ENCODE measurements at places on chromosomes 3 and 15.
A peak's percentile ranks its signal among the peaks of the same experiment; 100 is the strongest.

GRCh38 chr3:136836511-136837156 lies 17.7 kb downstream of the SLC35G2 start:
- H3K4me1 ChIP-seq: peaks cover 10% of the 10 kb centered on the region
- no peak for DNase-seq
- H3K27me3 ChIP-seq: no peaks in the 10 kb centered on the region
- no peak overlapping the region for H3K27ac ChIP-seq
- no peak overlapping the region for H3K4me3 ChIP-seq

GRCh38 chr15:56244038-56244810 lies 545 bp upstream of the RFX7 start:
- peak; percentile 77 for DNase-seq
- no peaks in the 10 kb centered on the region for H3K27me3 ChIP-seq
- H3K4me3 ChIP-seq: peak overlapping the region; percentile 88
- no peaks in the 10 kb centered on the region for H3K36me3 ChIP-seq
- H3K27ac ChIP-seq: peak overlapping the region; percentile 49

DNA sequence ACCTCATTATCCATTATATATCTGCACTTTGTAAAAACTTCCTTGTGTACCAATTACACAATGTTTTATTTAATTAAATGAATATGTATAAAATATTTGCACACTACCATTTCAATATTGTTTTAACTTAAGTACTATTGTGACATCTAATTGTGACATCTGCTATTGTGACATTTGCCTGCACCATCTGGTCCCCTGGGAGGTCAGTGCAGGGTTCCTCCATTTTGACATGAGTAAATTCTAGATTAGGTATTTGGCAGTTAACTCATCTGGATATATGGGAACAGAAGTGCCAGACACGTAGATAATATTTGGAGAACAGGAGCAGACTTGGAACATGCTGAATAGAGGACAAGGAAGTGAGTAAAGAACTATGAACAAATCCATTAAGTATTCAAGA lies 332.1 kb downstream of the VGLL3 start:
- H3K36me3 ChIP-seq: no peaks in the 10 kb centered on the region
- no peak for DNase-seq
- no peak overlapping the region for H3K27ac ChIP-seq
- H3K4me3 ChIP-seq: no peak overlapping the region
- no peaks in the 10 kb centered on the region for H3K27me3 ChIP-seq
- H3K4me1 ChIP-seq: no peaks in the 10 kb centered on the region

DNA sequence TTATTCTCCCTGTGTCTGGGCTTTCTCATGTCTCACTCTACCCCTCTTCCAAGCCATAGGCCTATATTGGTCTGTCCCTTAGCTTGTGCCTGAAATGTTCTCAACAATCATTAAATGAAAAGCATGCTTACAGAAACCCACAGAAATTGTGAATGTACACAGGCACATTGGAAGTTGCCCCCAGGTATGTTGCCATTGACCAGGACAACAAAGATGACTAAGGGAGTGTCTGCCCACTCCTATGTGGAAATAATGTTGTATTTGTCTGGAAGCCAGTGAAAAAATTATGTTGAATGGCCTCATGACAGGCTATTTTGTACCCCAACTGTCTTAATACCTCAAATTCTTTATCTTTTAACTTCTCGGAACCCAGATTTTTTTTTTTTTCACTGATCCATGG lies 102.0 kb downstream of the TPRG1 start:
- H3K4me1 ChIP-seq: no peaks in the 10 kb centered on the region
- no peak for DNase-seq
- H3K36me3 ChIP-seq: no peaks in the 10 kb centered on the region
- H3K27me3 ChIP-seq: no peaks in the 10 kb centered on the region

DNA sequence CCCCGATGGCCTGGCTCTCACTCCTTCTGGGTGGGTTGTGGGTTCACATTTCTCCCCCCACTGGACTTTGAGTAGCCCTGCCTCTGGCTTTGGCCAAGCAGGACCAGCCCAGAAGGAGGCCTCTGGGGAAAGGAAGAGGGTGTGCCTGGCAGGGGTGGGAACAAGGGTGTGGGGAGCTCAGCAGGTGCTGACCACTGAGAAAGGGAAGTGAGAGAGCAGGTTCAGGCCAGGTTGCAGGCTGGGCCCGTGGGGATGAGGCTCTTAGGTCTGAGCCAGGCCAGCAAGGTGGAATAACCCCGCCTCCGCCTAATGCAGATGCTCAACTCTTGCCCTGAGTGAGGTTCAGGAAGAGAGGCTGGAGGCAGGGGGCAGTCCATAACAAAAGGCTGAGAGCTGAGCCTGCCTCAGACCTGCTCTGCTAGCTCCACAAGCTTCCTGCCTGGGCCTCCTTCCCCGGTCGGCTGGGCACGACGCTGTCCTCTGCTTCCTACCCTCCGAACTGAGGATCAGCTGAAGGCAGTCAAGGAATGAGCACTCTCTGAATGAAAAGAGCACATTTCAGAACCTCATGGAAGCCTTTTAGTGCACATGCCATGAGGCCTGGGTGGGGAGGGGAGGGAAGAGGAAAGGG lies 82.7 kb downstream of the TLE3 start:
- H3K4me3 ChIP-seq: no peak overlapping the region
- H3K27ac ChIP-seq: no peak overlapping the region
- no peaks in the 10 kb centered on the region for H3K36me3 ChIP-seq
- DNase-seq: no peak
- H3K4me1 ChIP-seq: no peaks in the 10 kb centered on the region

DNA sequence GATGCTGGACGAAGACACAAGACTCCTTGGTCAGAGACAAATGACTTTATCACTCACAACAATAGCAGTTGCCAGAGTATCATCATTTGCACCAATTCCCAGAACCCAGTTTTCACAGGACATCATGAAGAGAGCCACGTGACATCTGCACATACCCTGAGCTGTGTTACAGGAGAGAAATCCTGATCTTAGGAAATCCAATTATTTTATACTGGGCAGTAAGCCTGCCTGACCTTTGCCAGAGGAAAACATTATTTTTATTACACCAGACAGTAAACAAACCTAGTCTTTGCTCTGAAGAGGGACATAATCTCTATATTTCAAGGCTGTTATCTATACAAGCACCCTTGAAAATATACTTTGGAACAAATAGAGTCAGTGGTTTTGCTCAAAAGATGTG lies 77.4 kb downstream of the ZBBX start:
- no peak overlapping the region for H3K4me3 ChIP-seq
- no peaks in the 10 kb centered on the region for H3K36me3 ChIP-seq
- H3K27ac ChIP-seq: no peak overlapping the region
- no peaks in the 10 kb centered on the region for H3K27me3 ChIP-seq
- no peaks in the 10 kb centered on the region for H3K4me1 ChIP-seq
- DNase-seq: no peak

DNA sequence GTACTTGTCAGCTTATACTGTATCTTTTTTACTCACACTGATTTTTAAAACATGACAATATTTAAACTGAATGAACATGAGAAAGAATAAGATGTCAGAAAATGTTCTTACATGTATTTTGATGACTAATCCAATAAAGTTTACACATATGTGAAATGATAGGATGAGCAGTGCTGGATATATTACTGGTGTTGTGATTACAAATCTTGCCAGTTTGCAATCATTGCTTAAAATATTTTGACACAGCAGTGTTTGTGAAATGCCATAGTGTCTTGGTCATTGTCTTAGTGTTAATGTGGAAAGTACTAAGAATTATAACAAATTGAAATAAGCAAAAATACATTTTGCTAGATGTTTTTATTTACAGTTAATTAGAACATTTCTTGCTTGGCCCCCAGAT lies 118.7 kb upstream of the MLF1 start:
- H3K27ac ChIP-seq: no peak overlapping the region
- no peaks in the 10 kb centered on the region for H3K36me3 ChIP-seq
- no peaks in the 10 kb centered on the region for H3K4me1 ChIP-seq
- no peaks in the 10 kb centered on the region for H3K27me3 ChIP-seq

DNA sequence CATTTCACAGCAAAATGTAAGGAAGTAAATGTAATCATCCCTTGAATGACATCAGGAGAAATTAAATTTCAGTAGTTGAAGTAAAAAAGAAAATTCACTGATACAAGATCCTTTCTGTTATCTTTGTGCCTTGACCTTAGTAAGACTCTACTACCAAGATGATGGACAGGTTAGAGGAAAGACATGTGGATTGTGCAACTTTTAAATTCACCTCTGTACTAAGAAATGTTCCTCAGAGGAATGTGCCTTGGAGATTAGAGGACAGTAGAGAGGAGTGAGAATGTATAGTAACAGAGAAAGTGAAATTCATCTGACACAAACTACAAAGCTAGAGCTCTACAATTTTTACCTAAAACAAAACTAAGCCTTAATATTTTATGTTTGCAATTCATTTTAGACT lies 375.3 kb downstream of the PLOD2 start:
- no peaks in the 10 kb centered on the region for H3K4me1 ChIP-seq
- no peak overlapping the region for H3K4me3 ChIP-seq
- H3K36me3 ChIP-seq: no peaks in the 10 kb centered on the region
- no peak for DNase-seq

- H3K27me3 ChIP-seq: no peaks in the 10 kb centered on the region
- no peak for DNase-seq
- H3K4me3 ChIP-seq: no peak overlapping the region
- no peaks in the 10 kb centered on the region for H3K36me3 ChIP-seq
- no peak overlapping the region for H3K27ac ChIP-seq
- H3K4me1 ChIP-seq: no peaks in the 10 kb centered on the region
These were observed 114.8 kb downstream of the WDR72 start for GRCh38 chr15:53644660-53645059.

DNA sequence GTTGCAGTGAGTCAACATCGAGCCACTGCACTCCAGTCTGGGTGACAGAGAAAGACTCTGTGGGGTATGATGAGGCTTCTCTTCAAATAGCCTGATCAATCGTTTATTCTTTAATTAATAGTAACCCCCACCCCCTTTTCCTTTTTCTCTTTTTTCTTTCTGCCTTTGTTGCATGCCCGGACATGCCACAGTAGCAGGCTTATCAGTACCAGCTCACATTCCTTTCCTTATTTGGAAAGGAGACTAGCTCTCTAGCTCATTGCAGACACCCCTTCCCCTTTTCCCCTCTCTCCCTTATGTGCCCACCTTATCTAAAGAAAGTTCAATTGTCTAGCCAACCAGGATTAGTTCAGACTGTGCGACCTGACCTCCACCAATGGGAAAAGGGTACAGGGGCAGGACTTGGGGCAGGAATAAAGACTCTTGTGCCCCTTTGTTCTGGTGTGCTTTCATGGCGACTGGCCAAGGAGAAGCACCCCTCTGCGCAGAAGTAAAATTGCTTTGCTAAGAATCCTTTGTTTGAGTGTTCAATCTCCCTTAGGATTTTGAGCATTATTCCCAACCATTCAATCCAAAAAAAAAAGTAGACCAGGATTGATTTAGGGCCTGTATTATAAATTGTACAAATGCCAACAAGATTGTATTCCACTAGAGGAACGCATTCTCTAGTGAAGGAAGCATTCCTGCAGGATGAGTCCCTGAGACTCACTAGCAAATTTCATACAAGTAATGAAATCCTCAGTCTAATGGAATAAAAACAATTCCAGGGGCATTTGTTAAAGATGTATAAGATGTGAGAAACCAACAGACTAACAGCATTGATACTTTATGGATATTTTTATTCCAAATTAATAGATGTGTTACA lies 95.8 kb upstream of the SNRPN start:
- H3K27me3 ChIP-seq: no peaks in the 10 kb centered on the region
- H3K27ac ChIP-seq: no peak overlapping the region
- H3K4me1 ChIP-seq: no peaks in the 10 kb centered on the region
- no peaks in the 10 kb centered on the region for H3K36me3 ChIP-seq

DNA sequence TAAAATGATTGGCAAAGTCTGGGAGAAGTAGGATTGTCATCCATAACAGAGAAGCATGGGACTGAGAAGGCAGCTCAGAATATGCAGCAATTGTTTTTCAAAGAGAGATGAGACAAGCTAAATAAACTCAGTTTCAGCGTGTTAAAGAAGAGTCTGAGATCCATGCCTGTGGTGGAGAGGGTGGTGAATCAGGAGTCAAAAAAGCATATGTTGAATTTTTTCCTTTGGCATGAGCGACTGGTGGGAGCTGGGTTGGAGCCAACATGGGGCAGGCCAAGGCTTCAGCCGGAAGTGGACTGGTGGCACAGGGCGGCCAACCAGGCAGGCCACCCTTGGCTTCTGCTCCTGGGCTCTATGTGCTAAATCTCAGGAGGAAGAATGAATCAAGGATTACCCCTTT lies 102.0 kb downstream of the SST start:
- H3K4me1 ChIP-seq: peaks cover 19% of the 10 kb centered on the region
- no peak for DNase-seq
- H3K4me3 ChIP-seq: no peak overlapping the region
- no peaks in the 10 kb centered on the region for H3K27me3 ChIP-seq

GRCh38 chr15:27722102-27722501 lies 377.0 kb downstream of the OCA2 start:
- no peaks in the 10 kb centered on the region for H3K27me3 ChIP-seq
- H3K36me3 ChIP-seq: no peaks in the 10 kb centered on the region
- no peak overlapping the region for H3K27ac ChIP-seq
- H3K4me1 ChIP-seq: no peaks in the 10 kb centered on the region
- DNase-seq: no peak
- H3K4me3 ChIP-seq: no peak overlapping the region

- no peaks in the 10 kb centered on the region for H3K36me3 ChIP-seq
- no peaks in the 10 kb centered on the region for H3K4me1 ChIP-seq
- H3K27me3 ChIP-seq: no peaks in the 10 kb centered on the region
- no peak overlapping the region for H3K27ac ChIP-seq
- no peak overlapping the region for H3K4me3 ChIP-seq
- DNase-seq: no peak
These were observed 871.5 kb downstream of the DIPK2A start for GRCh38 chr3:144843099-144843498.

DNA sequence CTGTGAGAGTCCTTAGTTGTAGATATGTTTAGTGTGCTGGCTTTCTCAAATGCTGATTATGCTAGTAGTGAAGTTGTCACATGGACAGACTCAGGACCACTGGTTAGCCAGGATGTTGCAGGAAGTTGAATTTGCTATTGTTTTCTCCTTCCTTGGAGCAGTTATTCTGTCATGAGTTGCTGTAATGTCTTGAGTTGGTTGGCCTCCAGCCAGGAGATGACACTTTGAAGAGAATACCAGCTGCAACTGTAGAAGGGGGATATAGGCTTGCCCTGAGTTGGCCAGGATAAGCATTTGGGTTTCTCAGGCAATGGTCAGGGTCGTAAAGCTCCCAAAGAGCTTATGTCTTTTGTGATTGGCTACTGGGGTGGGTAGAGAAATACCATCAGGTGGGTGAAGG lies 206.7 kb downstream of the ZNF621 start:
- H3K4me1 ChIP-seq: no peaks in the 10 kb centered on the region
- DNase-seq: no peak
- no peak overlapping the region for H3K4me3 ChIP-seq
- no peak overlapping the region for H3K27ac ChIP-seq

Data from testis (tissue), 5 donors.